Activated T-helper 9 cell treated with anti-CD3 and anti-CD28 coated beads, Interleukin-2, amount 50 U/mL, for 16 hours (primary cell): ENCODE measurements at places on chromosomes 4 and X.

DNA sequence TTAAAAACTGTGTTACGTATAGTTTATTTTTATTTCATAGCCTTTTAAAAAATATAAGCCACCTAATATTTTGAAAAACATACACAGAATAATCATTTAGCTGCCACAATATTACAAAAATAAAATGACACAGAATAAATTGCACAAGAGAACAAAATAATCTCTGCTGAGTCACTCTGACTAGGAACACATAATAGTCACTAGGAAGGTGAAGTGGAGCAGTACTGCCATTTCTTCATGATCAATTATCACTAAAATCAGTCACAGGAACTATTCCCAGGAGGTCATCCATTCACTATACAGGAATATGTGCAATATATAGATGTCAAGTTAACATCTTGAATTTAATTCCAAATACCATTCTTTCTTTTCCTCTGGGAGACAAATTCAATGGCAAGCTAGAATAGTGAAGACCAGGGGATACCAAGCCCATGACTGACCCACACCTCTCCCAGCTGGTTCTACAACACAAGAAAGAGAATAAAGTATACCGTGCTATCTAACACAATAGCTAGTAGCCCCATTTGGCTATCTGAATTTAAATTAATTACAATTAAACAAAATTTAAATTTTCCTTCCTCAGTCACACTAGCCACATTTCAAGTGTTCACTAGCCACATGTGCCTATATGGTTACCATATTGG lies 5.9 kb downstream of the SMIM43 start:
- DNase-seq: no peak

GRCh38 chr4:30350288-30350687 lies 369.9 kb upstream of the PCDH7 start:
- no peak for DNase-seq

GRCh38 chr4:64539234-64539849 lies 130.1 kb upstream of the TECRL start:
- no peak for DNase-seq

DNA sequence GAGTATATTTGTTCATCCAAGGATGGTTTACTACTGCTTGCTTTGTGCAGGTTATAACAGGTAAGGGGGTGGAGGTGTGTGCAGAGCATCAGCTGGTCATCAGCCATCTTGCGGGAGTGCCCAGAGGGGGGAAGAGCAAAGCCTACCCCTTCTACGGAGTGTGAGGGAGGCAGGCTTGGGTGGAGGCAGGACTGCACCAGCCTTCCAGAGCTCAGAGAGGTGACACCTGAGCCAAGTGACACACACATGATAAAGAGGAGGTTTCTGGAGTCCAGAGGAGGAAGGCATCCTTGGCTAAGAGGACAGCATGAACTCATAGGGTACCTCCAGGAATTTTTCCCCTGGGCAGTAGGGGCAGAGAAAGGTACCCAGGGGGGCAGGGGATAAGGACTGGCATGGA lies 126.6 kb downstream of the TBL1X start:
- DNase-seq: no peak

- no peak for DNase-seq
These were observed 534.4 kb downstream of the MID1IP1 start for GRCh38 chrX:39335513-39336235.

- DNase-seq: no peak
These were observed 335.4 kb downstream of the BCOR start for GRCh38 chrX:39762266-39762841.

GRCh38 chr4:147310312-147310711 lies 170.6 kb upstream of the EDNRA start:
- no peak for DNase-seq

DNA sequence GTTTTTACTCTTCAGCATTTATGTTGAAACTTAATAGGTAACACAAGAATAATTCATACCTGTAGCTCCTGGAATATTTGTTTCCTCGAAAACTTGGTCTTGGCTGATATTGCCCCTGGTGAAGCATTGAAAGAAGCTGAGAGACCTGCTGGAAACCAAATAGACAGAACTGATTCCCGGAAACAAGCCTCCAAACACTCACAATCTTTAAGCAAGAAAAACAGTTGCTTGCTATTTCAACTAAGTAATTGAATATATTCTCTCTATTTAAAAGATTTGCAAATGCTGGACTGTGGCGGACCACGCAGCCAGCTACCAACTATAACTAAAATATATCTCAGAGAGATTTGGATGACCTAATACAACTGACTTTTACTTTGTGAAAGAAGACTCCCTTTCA lies 3.6 kb downstream of the PCDH18 start:
- no peak for DNase-seq

DNA sequence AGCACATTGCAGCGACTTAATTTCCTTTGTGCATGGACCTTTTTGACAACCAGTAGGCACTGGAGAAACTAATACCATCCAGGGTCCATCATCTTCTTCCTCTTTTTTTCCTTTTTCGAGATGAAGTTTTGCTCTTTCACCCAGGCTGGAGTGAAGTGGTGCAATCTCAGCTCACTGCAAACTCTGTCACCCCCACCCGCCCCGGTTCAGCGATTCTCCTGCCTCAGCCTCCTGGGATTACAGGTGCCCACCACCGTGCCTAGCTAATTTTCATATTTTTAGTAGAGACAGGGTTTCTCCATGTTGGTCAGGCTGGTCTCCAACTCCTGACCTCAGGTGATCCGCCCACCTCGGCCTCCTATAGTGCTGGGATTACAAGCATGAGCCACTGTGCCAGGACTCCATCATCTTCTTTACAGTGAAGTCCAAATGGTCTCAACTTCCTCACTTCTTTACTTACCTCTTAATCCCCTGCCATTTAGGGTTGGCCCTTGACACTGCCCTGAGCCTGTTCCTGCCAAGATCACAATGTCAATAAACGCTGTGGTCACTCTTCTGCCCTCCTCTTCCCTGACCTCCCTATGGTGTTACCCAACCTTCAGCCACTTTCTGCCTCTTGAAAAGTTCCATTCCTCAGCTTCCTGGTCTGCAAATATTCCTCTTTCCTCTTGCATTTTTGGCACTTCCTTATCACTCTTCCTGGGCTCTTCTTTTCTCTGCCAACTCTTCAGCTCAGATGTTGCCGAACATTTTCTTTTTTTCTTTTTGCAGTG lies 119.8 kb upstream of the SLC34A2 start:
- no peak for DNase-seq

DNA sequence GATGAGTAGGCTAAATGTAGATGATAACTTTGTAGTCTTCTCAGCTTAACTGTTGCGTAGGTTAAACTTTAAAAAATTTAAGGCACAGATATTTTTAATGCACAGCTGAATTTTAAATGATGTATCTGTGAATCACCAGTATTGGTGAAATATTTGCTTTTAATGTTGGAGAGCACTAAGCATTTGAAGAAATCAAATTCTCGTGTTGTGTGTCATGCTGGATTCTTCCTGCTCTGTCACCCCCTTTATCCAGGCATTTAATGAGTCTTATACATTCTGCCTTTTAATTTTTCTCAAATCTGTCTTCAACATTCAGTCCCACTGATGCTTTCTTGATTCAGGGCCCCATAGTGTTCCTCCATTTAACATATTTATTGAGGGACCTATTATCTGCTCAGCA lies 76.7 kb downstream of the SLC4A4 start:
- DNase-seq: no peak

- no peak for DNase-seq
These were observed 37.1 kb downstream of the STX18 start for GRCh38 chr4:4504783-4505182.

DNA sequence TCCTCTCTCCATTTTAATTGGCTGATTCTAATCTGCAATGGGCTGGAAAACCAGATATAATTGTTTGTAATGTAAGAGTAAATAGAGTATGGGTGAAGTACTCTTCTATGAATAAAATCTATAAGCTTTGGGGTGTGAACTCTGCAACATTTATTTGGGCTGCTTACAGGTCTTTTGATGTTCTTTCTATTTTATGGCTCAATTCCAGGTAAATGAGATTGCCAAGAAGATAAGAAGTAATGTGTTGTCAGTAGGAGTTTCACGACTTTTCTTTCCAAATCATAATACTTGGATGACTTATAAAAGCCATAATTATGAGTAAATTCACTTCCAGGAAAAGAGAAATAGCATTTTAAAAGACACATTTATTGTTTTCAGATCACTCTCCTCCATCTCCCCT lies 103.5 kb downstream of the FMR1NB start:
- DNase-seq: no peak

- no peak for DNase-seq
These were observed 121.9 kb downstream of the CLCN4 start for GRCh38 chrX:10278716-10279115.

DNA sequence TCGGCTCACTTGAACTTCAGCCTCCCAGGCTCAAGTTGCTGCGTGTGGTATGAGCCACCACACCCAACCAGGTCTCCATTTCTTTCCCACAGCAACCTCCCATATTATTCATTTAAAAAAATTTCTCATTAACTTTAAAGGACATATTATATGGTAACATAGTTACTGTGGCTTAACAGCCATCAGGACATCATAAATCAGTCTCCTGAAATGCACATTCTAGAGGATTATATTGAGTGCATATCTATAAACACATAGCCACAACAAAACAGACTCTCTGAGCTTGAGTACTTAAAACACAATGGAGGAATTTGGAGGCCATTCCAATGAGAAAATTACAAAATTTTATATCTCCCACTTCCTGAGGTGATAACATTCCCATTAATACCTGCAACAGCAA lies 61.5 kb downstream of the CORIN start:
- no peak for DNase-seq

DNA sequence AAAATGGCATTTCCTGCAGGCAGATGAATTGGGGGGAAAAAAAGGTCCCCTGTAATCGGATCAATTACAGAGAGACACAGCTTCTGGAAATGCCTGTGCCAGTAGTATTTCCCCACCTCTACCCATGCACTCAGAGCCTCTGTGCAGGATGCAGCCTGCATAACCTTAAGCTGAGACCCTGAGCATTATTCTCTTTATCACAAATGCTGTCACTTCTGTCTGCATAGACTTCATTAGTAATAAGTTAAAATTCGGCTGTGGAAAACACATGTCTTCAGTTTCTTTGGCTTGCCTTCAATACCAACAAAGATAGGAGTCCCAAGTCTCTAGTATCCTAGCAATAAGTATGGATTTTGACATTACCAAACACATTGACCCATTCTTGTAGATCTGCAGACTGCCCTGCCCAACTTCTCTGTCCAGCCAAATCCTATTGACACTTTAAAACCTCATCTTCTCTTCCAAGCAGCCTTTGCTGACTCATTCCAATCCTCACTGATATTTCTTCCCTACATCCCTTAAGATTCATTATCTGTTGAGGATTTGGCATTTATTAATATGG lies 70.8 kb downstream of the LUZP4 start:
- no peak for DNase-seq

GRCh38 chr4:110704748-110705439 lies 82.0 kb upstream of the PITX2 start:
- DNase-seq: no peak

- no peak for DNase-seq
These were observed 205.2 kb upstream of the CASK start for GRCh38 chrX:42128587-42128986.

DNA sequence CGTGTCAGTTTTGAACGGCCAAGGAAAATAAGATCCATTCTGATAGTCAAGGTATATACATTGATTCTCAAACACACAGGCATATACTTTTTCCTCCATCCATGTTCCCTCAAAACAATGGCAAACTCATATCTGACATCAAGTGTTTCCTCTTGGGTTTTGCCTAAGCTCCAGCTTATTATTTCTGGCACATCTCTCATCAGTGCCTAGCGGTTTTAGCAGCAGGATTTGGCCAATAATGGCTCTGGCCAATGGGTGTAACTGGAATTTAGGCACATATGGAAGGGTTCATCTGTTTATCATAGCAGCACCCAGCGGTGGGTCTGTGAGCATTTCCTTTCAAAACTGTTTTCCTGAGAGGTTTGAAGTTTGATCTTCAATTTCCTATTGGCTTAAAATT lies 161.6 kb upstream of the TLL1 start:
- no peak for DNase-seq

GRCh38 chrX:138718941-138719340 lies 7.4 kb upstream of the FGF13 start:
- DNase-seq: no peak

DNA sequence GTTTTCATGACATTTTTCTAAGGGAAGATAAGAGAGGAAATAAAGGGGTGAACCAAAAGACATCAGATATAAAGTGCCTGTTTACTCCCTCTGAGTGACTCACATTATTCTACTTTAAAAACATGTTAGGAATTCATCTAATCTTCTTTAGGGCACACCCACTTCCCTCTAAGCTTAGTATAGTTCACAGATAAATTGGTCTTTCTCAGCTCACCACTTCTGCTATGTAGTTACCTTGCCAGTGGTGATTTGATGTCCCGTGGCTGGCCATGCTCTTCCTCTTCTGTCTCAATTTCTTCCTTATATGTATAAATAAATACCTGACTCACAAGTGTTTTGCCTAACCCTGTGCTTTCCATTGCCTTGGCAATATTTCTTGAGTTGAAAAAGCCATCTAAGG lies 96.8 kb downstream of the PDLIM5 start:
- DNase-seq: no peak

- no peak for DNase-seq
These were observed 3.1 kb downstream of the PHEX start for GRCh38 chrX:22035236-22035635.

DNA sequence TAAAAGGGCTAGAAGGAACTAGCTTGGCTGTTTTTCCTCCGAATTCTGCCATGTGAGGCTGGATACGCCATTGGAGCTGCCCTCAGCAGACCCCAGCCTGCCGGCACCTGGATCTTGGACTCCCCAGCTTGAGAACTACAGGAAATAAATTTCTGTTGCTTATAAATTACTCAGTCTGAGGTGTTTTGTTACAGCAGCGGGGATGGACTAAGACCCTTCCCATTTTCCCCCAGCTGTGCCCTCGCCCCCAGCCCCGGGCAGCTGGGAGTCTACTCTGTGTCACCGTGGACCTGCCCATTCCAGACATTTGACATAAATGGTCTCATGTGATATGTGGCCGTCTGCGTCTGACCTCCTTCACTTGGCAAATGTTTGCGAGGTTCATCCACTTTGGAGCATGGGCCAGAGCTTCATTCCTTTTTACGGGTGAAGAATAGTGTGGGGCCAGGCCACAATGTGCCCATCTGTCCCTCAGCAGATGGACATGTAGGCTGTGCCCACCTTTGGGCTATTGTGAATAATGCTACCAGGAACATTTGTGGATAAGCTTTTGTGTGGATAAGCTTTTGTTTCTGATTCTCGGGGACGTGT lies 30.7 kb upstream of the SPON2 start:
- DNase-seq: no peak

DNA sequence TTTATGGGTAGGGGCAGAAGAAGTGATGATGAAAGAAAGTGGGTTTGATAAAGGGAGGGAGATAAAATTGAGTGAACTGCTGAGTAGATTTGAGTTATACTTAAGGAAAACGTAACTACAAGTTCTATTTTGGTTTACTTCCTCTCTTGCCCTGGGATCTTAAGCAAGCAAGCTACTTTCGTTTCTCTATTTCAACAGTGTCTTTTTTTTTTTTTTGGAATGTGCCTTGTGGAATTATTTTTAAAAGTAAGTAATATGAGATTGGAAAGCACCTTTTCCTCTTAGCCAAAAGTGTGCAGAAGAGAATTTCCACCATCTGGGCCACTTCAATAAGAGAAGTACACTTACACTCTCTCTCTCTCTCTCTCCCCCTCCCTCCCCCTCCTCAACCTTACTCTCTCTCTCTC lies 16.0 kb upstream of the C4orf36 start:
- DNase-seq: no peak

GRCh38 chrX:102712981-102713625 lies 855 bp downstream of the GPRASP2 start:
- no peak for DNase-seq

GRCh38 chrX:7927259-7928167 lies at the start of gene PNPLA4:
PNPLA4 (minus strand) TSS chrX:7927413; CDS start chrX:7926119, 1,294 bp downstream.
- peak; percentile 80 for DNase-seq
